SHP77 treated with DMSO at 0.1 percent for 48 hours (cell line): ENCODE measurements at places on chromosomes 3 and 15.
A peak's percentile ranks its signal among the peaks of the same experiment; 100 is the strongest.

GRCh38 chr3:21718161-21718765 lies 32.7 kb downstream of the ZNF385D start:
- DNase-seq: no peak

DNA sequence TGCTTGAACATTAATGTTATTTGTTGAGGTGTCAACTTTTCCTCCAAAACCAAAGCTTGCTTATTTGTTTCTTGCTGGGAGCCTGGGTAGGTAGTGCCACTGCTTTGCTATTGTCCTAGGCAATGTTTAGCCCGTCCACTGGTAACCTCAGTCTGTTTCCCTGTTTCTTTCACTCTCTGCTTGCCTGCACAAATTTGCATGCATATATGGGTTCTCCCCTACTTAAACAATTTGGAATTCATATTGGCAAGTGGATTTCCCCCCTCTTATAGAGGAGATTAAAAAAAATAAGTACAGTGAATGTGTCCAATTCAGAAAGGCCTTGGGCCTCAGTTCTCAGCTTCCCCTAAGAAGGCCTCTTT lies 45.0 kb upstream of the BOC start:
- no peak for DNase-seq

GRCh38 chr15:40240619-40241221 lies 1.9 kb downstream of the PAK6 start:
- DNase-seq: no peak

- DNase-seq: no peak
Observed at GRCh38 chr15:77548589-77549557, 83.8 kb downstream of the LINGO1 start.

GRCh38 chr3:129616713-129617112 lies 10.2 kb upstream of the PLXND1 start:
- DNase-seq: no peak

DNA sequence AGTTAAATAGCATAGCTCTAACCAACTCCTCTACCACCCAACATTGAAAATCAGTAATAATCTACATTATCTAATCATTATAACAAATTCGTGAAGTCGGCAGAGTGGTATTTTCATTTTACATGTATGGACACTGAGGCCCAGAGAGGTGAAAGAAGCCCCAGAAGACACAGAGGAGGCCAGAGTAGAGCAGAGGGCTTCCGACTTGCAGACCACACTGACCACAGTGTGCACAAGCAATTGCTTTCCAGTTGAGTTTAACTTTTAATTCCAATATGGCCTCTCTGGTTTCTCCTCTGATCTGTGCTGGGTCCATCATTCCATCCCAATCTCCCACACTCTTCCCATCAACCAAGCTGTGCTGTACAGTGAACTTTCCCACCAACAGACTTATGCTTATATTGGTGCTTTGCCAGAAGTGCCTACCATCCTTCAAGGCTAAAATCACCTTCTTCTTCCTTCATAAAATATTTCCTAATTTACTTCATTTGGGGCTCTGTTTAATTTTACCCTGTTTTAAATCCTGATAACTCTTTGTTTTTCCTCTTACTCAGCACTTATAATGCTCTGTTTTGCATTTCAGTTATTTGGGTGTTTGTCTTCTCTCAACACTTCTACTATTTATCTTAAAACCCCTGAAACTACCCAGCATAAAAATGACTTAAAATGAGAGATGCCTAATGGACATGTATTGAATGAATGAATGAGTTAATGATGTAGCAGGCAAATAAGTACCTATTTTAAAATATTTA lies 81.8 kb upstream of the TNFSF10 start:
- no peak for DNase-seq

- DNase-seq: peak; percentile 37
Observed at GRCh38 chr15:68278345-68278594, 725 bp downstream of the FEM1B start.

GRCh38 chr3:100084100-100084806 lies 30.0 kb downstream of the FILIP1L start:
- DNase-seq: no peak

DNA sequence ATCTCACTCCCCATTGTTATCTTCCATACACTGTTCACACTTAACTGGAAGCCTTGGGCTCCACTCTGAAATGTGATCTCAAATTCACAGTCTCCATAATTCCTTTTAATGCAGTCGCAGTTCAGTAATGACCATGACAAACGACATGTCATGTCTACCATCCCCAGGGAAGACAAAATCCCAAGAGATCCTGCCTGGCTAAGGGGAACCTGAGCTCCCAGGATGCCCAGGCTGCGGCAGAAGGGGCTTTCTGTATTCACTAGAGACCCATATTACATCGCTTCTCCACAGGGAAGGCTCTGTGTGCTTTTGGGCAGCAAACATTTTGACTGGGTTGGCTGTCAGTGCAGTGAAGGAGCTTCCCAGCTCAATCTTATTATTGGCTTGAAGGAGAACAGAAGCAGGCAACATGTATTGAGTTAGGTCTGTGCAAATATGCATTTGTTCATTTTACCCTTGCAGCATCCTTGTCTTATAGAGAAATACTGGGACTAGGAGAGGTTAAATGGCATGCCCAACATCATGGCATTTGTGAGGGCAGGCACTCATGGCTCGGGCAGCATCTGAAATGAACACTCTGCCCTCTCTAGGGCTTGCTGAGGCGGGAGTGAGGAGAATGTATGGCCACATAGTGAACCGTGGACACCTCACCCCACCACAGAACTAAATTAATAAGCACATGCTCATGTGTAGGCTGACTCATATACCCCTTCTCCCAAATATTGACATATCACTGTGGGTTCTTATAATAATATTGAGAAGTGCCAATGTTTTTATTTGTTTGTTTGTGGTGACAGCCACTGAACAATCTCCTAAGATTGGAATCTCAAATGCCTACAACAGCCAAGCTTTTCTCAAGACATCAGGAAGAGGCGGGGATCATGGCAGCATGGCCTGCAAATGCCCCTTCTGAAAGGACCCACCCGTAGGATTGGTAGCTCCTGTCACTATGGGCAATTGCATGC lies 141.6 kb upstream of the FOXB1 start:
- no peak for DNase-seq

DNA sequence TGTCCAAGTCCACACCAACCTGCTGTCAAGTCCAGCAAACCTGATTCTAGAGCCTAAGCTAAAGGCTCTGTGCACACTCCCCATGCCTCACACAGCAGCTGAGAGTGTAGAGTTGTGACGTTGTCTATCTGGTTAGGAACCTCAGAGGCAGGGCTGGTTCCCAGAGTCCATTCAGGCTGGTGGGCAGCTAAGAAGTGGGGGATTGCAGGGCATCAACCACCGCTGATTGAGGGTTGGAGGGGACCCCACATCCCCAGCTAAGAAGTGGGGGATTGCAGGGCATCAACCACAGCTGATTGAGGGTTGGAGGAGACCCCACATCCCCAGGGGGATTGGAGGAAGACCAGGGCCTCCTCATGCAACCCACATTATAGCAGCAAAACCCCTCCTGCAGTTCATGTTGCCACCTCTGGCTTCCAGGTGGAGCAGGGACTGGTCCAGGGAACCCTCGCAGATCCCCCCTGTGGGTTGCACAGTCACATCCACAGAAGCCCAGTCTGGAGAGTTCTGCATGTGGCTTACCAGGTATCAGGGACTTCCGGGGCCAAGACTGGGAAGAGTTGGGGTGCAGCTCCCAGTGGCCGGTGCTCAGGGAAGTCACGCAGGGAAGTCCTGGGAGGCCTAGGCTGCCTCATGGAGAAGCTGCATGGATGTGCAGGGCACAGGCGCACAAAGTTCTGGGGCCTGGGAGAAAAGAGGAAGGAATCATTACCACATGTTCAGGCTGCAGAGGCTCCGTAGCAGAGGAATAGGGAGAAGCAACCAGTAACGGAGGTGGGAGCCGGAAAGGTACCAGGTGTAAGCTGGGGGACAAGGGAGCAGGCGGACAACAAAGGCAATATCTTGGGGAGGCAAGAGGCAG lies 71.4 kb upstream of the PCSK6 start:
- DNase-seq: no peak

DNA sequence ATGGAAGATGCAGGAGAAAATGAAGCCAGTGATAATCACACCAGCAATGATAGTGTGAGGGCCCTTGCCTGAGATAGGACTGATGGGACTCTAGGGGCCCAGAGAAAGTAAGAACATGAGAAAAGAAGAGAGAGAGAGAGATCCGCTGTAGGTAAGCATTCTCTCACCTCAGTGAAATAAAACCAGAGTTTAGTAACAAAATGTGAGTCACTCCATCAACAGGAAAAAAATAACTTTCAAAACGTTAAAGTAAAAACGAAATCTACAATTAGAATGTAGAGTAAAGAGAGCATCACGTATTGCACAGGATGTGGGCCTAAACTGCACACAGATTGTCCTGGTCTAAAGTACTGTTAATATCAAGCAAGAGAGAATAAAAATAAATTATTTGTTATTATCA lies 6.8 kb upstream of the PRSS50 start:
- no peak for DNase-seq

DNA sequence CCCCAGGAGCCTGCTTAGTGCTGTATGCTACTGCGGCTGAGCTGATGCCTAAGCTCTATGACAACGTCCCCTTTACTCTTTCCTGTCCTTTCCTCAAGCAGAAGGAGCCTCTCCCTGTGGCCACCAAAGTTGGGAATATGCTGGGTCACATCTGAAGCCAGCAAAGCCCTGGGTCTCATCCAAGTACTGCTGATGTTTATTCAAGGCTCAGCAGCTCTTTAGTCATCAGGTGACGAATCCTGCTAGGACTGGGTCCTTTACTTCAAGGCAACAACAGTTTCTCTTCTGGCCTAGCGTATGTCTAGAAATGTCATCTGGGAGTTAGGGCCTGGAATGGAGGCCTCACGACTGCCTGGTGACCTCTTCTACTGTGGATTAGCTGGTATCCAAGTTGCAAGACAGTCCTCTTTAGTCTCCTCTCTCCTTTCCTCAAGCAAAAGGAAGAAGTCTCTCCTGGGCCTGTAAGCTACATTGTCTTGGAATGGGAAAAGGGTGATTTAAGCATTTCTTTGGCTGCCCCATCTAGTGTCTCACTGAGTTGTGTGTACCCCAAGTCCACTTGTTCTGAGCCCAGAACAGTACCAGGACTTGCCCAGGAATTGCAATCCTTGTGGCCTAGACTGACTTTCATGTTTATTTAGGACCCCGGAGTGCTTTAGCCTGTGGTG lies 63.9 kb downstream of the TNFAIP8L3 start:
- DNase-seq: no peak

GRCh38 chr3:150147776-150148175 lies 177.1 kb upstream of the PFN2 start:
- peak; percentile 67 for DNase-seq

GRCh38 chr3:107765524-107765923 lies 242.8 kb downstream of the BBX start:
- DNase-seq: no peak

GRCh38 chr3:98812851-98813374 lies 49.8 kb downstream of the ST3GAL6 start:
- DNase-seq: peak; percentile 56

DNA sequence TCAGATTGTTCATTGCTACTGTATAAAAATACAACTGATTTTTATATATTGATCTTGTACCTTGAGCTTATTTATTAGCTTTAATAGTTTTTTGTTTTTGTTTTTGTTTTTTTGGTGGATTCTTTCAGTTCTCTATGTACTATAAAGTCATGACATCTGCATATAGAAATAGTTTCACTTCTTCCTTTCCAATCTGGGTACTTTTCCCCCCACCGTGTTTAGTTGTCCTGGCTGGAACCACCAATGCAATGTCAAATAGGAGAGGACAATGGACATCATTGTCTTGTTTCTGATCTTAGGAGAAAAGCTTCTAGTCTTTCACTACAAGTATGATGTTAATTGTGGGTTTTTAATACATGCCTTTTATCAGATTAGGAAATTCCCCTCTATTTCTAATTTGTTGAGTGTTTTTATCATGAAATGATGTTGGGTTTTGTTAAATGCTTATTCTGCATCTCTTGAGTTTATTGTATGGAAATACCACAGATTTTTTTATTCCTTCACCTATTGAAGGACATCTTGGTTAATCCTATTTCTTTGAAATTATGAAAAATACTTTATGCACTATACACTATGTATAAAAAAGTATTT lies 2.8 kb upstream of the XCR1 start:
- DNase-seq: no peak

GRCh38 chr3:79491029-79491641 lies 276.7 kb downstream of the ROBO1 start:
- no peak for DNase-seq

DNA sequence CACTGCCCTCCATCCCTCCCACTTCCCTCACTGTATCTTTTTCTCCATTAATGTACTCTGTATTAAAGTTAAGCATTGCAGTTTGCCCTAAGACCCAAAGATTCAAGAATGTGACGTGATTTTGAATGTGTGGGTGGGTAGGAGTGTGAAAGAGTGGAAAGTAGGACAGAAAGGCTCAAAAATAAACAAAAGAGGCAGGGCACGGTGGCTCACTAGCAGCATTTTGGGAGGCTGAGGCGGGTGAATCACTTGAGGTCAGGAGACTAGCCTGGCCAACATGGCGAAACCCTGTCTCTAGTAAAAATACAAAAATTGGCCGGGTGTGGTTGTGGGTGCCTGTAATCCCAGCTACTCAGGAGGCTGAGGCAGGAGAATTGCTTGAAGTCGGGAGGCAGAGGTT lies 18.4 kb downstream of the TFRC start:
- DNase-seq: no peak

DNA sequence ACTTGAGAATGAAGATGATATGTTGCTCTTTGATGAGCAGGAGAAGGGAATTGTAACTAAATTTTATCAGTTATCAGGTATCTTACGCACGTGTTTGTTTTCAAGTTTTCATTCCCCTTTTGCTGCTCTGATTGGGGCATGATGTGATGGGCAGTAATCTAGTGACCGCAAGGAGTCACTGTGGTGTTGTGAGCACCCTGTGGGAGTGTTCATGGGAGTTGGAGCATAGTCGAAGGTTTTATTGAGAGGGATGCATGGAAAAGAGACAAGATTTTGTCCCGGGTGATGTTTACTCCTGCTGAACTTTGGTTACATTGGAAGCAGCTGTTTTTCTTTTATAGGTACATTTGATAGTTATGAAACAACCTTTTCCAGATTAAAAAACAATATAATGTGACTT lies 2.1 kb downstream of the FAN1 start:
- DNase-seq: no peak

GRCh38 chr3:105233010-105233409 lies 133.7 kb upstream of the ALCAM start:
- DNase-seq: no peak

GRCh38 chr15:62653122-62653521 lies 389.4 kb upstream of the TPM1 start:
- no peak for DNase-seq

DNA sequence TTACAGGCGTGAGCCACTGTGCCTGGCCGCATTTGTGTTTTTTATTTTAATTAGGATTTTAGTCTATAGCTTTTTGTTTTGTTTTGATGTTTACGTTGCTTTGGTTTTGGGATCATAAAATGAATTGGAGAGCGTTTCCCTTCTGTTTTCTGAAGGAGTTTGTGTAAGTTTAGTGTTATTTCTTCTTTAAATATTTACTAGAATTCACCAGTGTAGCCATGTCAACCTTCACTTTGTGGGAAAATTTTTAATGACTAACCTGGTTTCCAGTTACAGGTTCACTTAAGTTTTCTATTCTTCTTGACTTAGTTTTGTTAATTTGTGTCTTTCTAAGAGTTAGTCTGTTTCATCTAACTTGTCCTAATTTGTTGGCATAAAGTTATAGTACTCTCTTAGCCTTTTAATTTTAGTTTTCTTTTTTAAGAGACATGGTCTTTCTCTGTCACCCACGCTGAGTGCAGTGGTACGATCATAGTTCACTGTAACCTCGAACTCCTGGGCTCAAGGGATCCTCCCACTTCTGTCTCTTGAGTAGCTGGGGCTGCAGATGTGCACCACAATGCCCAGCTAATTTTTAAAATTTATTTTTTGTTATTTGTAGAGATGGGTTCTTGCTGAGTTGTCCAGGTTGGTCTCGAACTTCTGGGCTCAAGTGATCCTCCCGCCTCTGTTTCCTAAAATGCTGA lies 61.0 kb downstream of the CHD2 start:
- DNase-seq: no peak
